Fibroblast of skin of back (primary cell): ENCODE measurements at places on chromosomes 6 and 20.

DNA sequence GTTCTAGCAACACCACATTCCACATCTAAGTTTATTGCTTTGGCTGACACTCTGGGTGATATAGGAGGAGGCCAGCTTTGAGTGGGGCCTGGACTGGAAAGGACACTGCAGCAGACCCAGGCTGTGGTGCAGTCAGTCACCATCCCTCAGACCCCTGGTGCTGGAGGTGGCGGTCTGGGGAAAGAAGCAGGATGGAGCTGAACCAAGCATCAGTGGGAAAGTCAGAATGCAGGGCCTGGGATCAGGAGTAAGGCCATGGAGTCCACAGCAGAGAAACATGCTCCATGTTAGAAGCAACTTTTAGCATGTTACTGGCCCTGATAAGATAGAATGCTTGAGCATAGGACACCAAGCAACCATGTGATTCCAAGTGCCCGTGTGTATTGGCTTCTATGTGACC, 5.9 kb downstream of the HLA-A start:
- DNase-seq, result no peak

DNA sequence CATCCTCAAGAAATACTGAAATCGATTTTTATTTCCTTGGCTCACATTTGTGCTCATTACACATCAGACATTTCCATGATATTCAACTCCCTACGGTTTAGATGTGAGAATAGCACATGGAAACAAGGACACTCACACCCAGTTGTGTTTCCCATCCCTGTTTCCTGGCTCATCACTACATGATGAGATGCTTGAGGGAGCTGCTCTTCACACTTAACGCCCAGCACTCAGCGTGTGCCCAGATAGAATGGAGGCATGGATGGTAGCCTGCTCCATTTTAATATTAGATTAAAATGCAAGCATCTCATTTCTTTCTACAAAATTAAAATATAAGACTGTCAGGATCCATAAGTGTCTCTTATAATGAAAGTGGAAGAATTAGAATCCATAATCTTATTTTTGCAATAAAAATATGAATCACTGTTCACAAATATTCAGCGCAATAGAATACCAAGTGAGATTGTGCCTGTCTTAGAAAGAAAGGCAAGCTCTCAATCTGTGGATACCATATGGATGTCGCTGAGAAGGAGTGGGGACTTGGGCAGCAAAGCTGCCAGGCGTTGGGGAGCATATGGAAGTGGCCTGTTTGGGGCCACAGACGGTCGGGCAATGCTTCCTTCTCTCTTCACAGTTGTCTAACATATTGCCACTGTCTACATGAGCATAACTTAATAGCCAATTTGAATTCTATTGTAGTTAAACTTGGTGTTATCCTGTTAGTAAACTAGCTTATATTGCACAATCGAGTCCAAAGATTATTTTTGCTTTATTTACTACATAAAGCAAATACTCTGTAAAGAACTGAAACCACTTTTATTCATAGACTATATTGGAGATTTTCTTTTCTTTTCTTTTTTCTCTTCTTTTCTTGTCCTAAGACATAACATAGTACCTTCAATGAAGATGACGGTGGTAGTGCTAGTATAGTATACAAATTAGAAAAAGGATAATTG, 206.8 kb upstream of the QKI start:
- no peak for DNase-seq

GRCh38 chr20:35284992-35285805, 627 bp upstream of the EIF6 start:
- no peak for DNase-seq

DNA sequence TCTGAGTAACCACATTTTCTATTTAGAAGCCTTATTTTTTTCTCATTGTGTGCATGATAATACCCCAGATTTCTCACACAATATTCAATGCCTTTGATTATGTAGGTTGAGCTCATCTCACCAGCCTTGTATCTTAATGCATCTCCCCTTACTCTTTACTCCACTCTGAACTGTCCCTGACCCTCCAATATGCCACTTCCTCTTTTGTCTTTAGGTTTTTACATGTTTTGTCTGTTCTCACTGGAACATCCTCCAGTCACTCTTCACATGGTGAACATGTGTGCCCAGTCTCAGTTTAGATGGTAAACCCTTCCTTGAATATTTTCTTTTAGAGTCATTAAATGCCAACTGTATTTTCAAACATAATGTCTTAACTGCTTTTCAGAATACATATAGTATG, 392.9 kb upstream of the IMPG1 start:
- DNase-seq, result no peak

DNA sequence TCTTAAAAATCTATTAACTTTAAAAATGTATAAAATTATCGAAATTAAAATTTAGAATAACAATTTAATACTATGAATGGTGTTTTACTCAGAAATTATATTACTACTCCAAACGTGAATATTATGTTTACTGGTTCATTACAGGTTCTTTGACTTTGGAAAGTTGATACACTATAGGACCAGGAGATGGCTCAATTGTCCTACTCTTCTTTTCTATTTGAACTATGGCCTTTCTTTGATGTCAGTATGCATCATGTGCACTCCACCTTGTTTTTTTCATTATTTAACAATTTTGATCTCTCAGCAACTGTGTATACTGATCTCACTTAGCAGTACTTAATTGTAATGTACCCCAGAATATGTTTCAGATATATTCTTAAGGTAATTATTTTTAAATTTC, 391.5 kb upstream of the MANEA start:
- DNase-seq, result no peak

DNA sequence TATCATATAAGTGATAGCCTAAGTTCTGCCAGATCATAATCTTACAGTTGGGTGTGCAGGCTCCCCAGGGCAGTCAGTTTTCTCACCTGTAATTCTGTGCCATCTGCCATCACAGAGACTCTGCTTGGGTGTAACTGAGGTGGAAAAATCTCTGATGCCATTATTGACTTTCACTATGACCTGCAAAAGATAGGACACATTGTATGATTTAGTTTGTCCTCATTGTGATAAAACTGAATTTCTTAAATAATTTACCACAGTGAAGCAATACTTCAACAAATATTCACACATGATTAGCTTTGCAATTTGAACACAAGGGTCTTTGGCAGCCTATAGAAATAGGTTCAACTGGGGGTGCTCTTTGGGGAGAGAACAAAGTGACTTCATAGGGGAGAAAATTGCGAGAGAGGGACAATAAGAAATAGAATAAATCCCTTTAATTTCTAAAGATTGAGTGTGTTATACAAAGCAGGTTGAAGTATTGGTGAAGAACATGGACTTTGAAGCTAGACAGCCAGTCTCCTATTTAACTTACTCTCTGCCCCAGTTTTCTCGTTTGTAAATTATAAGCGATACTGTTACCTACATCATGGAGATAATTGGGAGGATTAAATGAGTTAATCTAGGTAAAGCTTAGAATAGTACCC, 27.3 kb downstream of the FAM229B start:
- DNase-seq, result no peak

DNA sequence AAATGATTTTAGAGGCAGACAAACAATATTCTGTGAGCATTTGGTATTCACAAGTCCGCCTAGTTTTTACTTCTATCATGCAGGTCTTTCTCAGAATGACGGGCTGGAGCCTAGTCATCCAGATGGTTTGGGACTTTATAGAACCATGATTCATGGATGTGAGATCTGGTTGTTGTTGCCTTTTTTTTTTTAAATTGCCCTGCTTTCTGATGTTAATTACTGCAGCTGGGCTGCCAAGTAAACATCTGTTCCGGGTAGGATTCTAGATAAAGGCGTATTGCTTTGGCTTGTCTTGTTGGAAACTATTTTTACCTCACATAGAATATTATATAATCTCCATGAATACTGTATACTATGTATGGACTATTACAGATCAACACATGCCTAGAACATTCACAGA, 58.1 kb downstream of the RNF217 start:
- DNase-seq, result no peak

- DNase-seq, result no peak
These were observed 9.3 kb downstream of the HLA-DOA start for GRCh38 chr6:33000055-33000454.

- DNase-seq, result no peak
These were observed 16.1 kb downstream of the ZC2HC1B start for GRCh38 chr6:143880412-143880811.

DNA sequence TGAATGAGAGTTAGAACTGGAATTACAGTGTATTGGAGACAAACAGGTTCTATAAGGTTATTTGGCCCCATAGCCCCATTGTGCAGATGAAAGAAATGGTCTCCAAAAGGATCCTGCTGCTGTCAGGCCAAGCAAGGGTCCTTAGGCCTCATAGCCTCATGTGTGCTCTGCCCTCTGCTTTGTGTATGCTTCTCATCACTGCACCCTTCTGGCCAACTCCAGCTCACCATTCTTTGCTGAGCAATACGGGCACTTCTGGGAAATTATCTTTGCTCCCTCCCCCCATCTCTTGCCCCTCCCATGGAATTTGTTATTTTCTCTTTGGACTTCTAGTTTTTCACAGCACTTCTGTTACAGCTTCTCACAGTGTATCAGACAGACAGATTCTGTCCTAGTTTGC, 298.8 kb downstream of the FOXA2 start:
- DNase-seq, result no peak

DNA sequence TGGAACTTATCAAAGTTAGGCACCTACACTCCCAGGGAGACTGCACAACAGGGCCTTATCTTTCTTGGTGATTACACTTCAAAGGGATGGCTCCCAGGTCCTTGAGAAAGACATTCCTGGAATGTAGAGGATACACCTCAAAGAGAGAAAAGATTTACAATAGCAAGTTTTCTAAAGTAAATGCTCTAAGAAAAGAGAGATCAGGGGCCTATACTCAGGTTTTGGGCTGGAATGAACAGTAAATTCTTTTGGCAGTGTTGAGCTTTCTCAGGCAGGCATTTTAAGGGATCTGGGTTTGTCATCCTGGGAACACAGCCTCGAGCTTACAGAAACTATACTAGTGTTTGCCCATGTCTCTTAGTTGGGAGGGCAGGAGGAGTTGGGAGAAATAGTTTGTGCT, 31.7 kb upstream of the ME1 start:
- no peak for DNase-seq

- DNase-seq, result peak; percentile 4
These were observed 47.8 kb upstream of the GATA5 start for GRCh38 chr20:62523473-62524203.
